Stimulated activated CD4-positive, alpha-beta T cell treated with anti-CD3 and anti-CD28 coated beads, Interleukin-1b, Interleukin-23, amount 100 ng/mL, for 1 hour (primary cell): ENCODE measurements at places on chromosomes 3 and 15.

DNA sequence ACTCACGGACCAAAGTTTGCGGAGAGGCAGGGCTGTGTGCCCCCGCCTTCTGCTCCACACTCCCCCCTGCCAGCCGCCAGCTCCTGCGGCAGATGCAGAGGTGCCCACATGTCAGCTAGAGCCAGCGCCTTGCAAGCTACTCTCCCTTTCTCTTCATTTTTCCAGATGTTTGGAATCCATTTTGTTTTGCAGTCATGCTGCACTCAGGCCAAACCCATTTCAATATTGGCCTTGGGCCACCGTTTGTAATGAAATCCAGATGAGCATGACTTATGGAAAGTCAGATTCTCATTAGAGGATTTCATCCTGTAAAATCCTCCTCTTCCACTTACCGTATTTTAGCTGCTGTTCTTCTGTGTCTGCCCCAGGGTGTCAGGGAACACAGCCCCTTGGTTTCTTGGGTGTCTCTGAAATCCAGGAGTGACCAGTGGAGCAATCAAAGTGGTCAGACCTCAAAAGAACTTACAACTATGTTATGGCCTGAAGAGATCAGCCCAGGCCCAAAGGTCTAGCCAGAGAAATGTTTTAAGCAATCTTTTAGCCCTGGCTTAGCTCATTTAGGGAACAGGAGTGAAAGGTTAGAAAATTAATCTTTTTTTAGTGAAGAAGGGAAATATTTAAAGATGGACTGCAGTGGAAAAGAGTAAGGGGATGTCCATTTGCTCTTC lies 65.8 kb downstream of the AAGAB start:
- no peak for DNase-seq

DNA sequence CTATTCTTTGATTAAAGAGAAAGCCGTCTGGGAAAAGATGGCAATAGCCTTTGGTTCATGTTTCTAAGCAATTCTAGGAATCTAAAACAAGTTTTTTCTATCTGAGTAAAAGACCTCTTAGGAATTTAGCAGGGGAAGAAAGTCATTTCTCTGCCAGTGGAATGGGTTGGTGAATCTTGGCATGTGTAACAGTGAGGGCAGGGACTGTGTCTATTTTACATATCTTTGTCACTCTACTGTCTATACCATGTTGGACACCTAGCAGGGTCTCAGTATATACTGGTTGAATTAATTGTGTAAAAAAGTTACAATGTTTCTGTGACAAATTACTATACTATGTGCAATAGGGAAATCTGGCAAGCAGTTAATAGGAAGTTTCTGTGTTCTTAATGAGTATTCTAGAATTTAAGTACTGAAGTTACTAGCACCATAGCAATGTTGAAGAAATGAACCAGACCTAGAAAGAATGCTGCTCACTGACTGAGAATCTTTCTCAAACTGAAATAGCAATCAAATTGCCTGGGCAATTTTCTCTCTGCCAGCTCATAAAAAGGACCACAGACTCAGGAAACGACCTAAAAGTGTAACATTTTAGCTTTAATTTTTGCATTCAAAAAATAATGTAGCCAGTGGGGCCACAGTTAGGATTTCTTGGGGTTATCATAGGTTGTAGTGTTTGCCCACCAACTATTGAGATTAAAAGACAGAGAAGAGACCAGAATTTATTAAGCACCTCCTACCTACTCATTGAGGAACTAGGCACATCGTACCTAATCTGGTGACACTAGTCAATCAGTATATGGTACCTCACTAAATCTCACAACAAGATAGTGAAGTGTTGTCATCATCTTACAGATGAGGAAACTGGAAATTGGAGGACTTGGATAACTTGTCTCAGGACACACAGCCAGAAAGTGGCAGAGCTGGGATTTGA lies 56.2 kb upstream of the LEKR1 start:
- no peak for DNase-seq

DNA sequence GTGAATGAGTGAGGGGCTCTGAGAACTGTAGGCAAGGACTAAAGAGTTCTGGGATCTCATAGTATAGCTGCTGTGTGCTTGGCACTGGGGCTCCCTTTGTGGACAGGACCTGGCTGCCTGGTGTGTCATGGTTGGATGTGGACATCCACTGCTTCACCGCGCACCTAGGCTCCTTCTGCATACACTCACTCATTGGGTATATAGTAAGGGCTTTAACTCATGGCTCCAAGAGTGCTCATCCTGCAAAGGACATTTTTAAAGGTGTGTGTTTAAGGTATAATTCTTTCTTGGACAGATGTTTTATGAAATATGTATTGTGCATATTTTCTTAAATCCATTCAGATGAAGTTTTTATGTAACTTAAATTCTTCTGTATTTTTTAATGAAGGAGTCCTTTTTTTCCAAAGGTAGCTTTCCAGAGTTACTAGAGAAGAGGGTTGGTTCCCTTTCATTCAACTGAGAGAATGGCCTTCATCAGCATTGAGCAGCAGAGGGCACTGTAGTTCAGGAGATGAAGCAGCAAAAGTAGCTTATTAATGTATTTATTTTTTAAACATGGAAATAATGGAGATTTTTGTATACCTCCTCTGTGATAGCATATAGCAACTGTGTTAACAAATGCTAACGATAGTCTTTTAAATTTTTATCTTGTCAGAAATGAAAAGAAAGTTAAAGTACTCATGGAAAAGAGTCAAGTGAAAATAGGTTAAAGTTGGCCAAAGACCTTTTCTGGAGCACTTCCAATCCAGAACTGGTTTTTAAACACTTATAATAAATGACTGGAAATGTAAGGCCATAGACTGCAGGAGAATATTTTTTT lies 25.2 kb downstream of the OXNAD1 start:
- no peak for DNase-seq

DNA sequence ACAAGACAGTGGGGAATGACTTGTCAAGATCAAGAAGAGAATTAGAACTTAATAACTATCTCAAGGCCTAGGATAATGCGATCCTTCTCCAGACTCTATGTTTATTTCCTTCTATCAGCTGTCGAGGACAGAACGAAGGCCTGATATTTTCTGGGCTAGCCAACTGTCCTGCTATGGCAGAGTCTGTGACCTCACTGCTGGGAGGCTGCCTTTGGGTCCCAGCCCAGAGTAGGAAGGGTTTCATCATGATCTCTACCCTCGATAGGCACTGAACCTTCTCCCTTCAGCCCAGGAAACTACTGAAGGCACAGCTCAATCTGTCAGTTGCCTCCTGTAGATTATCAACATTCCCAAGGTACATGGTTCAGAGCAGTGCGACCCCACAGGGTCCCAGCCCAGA lies 237.2 kb downstream of the ATP8B4 start:
- no peak for DNase-seq

DNA sequence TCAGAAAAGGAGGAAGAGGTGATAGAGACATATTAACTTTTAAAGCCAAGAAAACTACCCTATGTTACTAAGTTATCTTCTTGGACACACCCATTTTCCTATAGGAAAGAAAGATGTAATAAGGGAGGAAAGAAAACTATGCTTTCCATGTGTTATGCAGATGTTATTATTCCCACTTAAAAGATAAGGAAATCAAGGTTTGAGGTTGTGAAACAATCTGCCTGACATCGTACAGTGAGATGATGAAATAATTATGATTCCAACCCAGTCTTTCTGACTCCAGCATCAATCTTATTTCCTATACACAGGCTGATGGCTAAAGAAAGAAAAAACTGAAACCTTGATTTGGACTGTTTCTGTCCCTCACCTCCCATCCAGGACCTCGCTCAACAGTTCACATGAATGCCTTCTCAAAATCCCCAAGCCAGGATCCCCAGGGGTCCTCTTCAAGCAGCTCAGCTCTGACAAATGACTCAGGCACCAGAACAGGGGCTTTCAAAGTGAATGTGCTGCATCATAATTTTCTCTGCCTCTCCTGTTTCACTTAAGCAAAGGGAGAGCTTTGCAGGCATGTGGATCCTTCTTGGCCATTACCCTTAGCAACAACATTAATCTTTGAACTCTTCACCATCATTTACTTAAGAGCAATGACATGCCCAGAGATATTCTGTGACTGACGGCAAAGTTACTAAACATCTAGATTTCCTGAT lies 12.4 kb upstream of the EID1 start:
- DNase-seq = no peak

- DNase-seq = no peak
Measured at GRCh38 chr15:25333049-25333448, 105.8 kb downstream of the UBE3A start.

DNA sequence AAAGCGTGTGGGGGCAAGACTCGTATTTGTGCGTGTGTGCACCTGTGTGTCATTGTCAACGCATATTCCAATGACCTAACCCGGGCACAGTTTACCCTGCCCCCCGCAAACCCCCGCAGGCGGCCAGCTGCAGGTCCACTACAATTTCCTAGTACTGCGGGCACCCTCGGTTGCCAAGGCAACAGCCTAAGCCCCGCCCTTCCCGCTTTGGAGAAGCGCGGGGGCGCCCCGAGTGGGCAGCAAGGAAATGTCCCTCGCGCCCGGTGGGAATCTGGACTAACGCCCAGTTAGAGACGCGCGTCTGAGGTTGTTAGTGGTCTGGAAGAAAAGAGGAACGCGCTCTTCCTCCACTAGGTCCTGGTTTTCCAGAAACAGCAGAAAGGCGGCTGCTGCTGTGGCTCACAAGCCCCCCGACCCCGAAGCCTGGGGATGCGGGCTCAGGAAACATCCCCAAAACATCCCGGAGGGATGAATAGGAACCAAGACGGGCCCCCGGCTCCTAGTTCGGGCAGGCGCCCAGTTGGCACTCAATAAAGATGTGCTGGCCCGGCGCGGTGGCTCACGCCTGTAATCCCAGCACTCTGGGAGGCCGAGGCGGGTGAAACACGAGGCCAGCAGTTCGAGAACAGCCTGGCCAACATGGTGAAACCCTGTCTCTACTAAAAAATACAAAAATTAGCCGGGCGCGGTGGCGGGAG lies 1.1 kb downstream of the ABHD14A start:
- DNase-seq = no peak

DNA sequence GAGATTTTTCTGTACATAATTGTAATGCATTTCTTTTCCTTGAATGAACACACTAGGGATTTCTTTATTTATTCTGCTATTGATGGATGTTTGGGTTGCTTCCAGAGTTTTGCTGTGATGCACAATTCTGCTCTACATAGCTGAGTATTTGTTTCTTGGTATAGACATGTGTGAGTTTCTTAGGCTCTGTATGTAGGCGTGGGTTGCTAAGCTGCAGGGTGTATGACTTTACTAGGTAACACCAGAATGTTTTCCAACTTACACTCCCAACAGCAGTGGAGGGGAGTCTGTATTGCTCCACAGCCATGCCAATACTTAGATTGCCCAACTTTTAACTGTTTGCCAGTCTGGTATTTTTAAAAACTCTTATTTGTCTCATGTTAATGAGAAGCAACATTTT lies 155.5 kb upstream of the TNIK start:
- DNase-seq = no peak

DNA sequence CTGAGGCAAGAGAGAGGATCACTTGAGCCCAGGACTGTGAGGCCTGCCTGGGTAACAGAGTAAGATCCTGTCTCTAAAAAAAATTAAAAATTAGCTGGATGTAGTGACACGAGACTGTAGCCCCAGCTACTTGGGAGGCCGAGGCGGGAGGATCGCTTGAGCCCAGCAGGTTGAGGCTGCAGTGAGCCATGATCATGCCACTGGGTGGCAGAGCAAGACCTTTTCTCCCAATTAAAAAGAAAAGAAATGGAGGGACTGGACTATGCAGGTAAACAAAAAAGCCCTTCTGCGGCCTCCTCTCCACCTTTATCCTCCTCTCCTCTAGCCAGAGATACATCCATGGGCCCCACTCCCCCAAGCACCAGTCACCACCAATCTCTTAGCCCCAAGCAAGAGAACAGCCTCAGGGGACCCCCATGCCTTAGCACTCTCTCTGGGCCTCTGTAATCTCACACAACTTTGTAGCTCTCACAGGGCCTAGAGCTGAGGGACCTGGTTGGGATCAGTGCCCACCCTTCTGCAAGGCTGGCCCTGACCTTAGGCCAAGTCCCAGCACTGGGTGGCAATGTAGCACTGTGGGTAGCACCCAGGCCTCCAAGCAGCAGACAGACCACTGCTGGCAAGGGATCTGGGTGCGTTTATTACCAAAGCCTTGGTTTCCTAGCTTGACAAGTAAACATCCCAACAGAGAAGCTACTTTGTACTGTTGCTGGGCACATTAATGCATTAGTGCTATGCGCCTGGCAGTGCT lies 43.4 kb downstream of the FAM174B start:
- DNase-seq = no peak

DNA sequence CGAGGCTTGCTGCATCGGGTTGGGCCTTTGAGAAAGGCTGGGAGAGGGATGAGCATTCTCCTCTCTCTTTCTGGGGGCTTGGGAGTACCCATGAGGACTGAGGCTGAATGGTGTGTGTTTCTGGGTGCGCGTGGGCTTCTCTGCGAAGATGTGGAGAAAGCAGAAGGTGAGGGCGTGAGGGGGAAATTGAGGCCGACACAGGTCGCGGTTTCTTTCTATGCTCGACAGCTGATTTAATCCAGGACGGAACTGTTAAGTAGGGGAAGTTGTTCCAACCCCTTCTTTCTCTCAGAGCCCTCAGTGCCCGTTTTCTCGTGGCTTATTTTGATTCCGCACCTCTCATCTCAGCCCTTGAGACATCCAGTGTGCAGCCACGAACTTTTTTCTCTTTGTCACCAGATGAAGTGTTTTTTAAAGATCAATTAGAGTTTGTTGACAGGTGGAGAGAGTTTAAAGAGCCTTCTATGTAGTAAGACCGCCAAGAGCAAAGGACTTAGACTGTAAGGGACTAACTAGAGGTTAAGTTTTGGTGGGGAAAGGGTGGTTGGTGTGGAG lies 711 bp downstream of the STARD9 start:
- DNase-seq = no peak

DNA sequence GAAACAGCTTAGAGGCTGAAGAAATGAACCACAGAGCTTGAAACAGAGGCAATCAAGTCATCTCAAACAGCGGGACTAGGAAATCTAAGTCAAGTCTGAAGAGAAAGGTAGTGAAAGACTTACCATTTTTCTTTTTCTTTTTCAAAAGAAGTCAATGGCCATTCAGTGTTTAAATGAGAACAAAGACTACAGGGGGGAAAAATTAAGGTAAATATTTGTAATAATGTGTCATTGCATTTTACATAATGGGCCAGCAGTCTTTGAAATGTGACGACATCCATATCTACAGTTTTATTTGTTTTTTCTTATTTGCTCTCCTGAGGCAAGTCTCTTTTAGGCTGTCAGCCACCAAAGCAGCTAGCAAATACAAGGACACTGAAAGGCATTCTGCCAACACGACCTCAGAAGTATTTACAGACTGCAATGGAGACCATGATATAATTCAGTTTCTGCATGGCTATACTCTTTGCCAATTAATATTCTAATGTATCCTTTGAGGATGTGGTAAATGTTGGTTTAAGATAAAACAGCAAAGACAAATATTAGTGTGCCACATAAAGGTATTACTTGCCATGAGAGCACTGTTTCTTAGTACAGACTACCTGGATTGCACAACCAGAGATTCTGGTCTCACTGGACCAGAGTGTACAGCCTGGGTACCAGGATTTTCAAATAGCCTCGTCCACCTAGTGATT lies 307.0 kb upstream of the THBS1 start:
- no peak for DNase-seq
